Kidney capillary endothelial cell (primary cell): ENCODE measurements at places on chromosomes 13 and 19.
A peak's percentile ranks its signal among the peaks of the same experiment; 100 is the strongest.

DNA sequence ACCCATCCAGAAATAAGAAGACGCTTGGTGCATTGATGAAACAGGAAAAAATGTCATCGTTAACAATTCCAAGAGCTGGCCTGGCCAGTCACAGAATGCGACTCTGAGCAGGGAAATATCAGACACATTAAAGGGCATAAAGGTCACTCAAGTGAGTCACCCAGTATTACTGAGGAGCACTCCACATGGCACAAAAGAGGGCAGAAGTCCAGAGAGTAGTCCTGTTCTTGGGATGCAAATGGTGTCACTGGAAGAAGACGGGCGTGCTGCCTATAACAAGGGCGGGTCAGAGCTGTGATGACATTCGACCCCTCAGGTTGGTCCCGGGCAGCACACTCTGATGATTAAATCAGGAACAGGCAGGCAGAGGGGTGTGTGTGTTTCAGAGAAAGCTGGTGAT, 720.3 kb downstream of the UQCRFS1 start:
- DNase-seq: no peak

DNA sequence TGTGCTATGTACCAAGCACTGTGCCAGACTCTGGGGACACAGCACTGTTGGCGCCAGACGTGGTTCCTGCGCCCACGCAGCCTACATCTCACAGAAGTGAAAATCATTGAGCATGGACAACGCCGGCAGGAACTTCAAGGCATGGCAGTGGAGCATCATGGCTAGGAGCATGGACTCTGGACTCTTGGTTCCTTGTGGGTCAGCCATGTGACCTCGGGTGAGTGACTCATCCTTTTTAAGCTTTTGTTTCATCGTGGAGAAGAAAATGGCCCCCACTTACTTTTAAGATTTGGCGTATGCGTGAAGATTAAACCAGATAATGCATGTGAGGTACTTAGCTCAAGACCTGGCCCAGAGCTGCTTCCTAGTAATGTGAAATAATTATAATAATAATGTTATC, 988.5 kb downstream of the UQCRFS1 start:
- DNase-seq: no peak

- DNase-seq: no peak
Observed at GRCh38 chr19:45496349-45496953, 396 bp downstream of the RTN2 start.

DNA sequence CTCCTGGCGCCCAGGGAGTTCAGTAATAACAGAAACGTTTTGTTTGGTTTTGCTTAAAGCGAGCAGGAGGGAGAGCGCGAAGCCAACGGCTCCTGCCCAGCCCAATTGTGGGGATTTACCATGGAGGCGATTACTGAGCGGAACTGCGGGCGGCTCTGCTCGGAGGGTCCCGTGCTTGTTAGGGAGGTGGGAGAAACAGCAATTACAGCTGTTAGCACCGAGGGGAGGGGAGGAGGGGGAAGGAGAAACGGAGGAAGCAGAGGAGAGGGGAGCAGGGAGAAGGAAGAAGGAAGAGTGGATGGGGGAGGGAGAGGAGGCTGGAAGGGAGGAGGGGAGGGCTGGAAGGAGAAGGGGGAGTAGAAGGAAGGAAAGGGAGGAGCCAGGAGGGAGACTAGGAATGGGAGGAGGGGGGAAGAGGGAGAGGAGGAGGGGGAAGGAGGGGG, 7.7 kb upstream of the ONECUT3 start:
- no peak for DNase-seq

DNA sequence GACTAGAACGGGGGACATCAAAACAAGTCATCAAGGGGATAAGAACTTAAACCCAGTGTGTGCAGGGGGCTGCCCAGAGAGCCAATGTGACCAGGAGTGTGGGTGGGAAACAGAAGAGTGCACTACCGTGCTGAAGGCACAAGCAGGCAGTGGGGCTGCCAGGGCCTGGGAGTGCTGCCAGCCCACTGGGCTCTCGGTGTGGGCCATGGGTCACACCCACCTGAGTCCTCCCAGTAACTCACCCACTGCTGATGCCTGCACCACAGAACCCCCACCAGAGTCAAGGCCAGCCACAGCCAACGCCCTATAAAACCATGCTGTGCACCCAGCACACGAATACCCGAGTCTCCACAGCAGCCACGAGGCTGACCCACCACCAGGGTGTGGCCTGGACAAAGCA, 8.5 kb downstream of the MED26 start:
- no peak for DNase-seq

- no peak for DNase-seq
Observed at GRCh38 chr19:30567536-30568232, 195.5 kb downstream of the ZNF536 start.

- no peak for DNase-seq
Observed at GRCh38 chr13:39586151-39586550, 16.8 kb downstream of the LHFPL6 start.

DNA sequence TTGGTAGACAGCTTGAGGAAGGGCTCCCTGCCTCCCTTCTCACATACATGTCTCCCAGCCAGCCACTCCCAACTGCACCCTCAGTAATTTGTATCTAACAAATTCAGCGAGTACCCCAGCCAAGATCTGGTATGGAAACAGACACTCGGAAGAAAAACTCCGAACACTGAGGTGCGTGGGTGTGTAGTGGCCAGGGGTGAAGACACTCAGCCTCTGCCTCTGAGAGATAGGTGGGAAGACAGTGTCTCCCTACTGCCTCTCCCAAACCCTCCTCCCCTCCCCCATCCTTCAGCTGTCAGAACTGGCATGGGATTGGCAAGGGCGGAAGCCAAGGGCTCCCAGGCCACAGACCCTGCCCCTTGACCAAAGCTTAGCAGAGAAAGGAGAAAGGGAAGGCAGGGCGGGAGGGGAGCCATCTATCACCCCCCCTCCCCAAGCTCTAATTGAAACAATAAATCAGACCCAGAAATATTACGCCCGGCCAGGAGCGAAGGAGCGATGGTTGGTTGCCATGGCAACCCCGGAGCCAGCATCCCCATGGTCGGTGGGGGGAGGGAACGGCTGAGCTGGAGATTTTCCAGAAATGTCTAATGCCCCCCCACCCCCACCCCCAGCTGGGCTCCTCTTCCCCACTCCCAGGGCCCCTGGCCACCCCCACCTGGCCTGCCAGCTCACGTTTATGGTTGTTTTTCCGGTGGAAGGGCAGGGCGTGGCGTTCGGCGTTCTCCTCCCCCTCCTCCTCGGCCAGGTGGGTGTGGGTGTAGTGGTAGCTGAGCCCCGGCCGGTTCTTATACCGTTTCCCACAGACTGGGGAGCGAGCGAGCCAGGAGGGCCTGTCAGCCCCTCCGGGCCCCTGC, 7.0 kb downstream of the DPF1 start:
- no peak for DNase-seq

DNA sequence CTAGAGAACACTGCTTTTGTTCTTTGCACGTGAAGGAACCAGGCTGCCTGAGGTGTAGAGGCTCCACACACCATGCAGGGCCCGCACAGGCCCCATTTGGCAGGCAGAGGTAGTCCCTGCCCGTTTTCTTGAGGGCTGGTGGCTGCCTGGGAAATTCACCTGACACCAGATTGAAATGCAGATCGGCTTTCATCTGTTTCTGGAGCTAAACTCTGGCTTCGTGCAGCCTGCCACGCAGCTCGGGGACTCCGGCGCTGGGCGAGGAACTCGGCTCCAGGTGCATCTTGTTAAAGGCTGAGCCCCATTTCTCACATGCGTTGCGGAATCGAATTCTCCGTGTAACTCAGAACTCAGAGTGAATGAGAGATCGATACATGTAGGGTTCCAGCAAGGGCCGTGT, 37.7 kb downstream of the ATP11A start:
- DNase-seq: no peak

- no peak for DNase-seq
Observed at GRCh38 chr13:106835477-106835876, 267.5 kb upstream of the ARGLU1 start.

- DNase-seq: no peak
Observed at GRCh38 chr19:17479325-17479791, 9.0 kb downstream of the SLC27A1 start.

DNA sequence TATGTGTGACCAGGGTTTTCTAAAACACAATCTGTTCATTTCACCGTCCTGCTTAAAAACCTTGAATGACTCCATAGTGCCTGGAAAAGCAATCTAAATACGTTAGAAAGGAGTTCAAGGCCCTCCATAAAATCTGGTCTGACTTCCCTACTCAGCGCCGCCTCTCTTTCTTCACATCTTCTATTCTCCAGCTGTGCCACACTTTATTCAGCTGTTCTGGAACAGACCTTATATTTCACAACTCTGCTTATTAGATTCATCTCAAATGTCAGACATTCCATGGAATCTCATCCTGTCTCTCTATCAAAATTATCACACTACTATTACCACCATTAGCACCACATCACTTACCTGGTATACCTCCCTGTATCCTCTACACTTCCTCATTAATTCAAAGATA, 19.8 kb upstream of the SPART start:
- DNase-seq: no peak

GRCh38 chr19:41531438-41532311, 44.3 kb upstream of the CEACAM21 start:
- DNase-seq: peak; percentile 92

GRCh38 chr19:55097864-55098715, 19.3 kb downstream of the PPP1R12C start:
- no peak for DNase-seq

DNA sequence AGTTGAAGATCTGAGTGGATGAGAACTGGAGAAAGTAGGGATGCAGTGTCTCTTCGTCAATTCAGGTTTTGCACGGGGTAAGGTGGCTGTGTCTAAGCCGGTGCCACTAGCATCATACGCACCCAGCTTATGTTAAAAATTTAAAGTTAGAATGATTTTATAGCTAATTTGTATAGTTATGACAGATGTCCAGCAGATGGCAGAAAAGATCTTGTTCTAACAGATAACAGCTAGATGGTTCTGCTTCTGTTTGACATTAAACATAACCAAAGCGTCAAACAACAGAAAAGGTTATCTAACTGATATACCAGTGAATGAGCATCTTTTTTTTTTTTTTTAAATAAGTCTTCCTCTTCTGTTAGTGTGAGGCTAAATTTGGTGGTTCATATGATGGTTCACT, 18.8 kb upstream of the EDDM13 start:
- peak; percentile 68 for DNase-seq

DNA sequence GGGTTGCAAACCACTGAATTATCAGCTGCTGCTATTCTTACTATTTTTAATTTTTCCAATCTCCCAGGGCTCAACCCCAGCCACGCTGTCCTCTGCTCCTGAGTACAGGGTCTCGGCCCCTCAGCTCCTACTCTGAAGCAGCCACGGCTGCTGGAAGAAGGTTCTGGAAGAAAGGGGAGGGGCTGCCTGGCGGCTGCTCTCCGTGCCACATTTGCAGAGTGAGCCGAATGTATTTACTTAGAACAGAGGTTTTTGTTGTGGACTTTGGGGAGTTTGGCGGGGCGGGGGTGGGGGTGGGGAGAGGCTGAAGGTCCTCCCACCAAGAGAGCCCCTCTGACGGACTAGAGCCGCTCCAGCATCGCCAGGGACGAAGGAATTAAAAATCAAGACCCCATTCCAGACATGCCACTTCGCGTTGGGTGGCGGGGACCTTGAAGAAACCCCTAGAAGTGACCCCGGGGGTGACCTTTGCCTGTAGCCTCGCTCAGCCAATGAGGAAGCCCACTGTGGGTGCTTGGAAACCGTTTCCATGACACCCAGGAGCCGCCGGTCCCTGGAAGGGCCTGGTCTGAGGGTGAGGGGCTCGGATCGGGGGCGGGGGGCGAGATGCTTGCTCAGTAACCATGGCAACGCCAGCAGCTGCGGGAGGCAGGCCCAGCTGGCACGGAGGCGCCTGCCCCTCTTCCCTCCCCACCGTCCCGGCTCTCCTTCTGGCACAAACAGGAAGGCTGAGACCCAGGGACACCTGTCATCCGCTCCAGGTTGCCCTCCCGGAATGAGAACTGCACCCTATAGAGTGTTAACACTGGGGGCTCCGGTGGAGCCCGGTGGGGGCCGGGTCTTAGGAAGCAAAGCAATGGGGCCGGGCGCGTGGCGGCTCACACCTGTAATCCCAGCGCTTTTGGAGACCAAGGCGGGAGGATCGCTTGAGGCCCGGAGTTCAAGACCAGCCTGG, 54.2 kb upstream of the PTPRS start:
- no peak for DNase-seq

GRCh38 chr13:46845146-46845545, 48.2 kb upstream of the ESD start:
- no peak for DNase-seq

- no peak for DNase-seq
Observed at GRCh38 chr13:50797091-50797490, 46.4 kb downstream of the DLEU7 start.

- no peak for DNase-seq
Observed at GRCh38 chr13:104318121-104318520, 1251.9 kb upstream of the SLC10A2 start.

GRCh38 chr19:23788411-23788810, 29.7 kb upstream of the ZNF681 start:
- no peak for DNase-seq

DNA sequence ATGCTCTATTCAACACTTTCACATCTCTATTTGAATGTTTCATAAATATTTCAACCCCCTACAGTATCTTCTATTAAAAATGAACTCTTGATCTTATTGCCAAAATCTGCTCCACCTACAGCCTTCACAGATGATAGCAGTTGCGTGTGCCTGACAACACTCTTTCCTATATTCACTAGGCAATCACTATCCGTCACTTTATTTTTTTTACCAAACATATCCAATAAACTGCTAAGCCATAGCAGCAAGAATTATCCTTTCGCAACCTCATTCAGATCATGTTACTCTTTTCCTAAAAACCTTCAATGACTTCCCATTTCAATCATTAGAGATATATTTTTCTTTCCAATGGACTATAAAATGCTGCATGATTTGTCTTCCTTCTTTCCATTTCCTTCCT, 629.8 kb upstream of the PCDH9 start:
- DNase-seq: no peak

- no peak for DNase-seq
Observed at GRCh38 chr19:5774921-5775320, 9.6 kb downstream of the PRR22 start.

GRCh38 chr13:24671386-24672113, 8.7 kb upstream of the ATP12A start:
- peak; percentile 40 for DNase-seq

GRCh38 chr19:34336781-34337271, 28.2 kb upstream of the GPI start:
- DNase-seq: peak; percentile 47

- peak; percentile 51 for DNase-seq
Observed at GRCh38 chr13:93227878-93228642, 1.5 kb downstream of the GPC6 start.

- no peak for DNase-seq
Observed at GRCh38 chr19:51094696-51095279, 12.1 kb upstream of the KLK14 start.

DNA sequence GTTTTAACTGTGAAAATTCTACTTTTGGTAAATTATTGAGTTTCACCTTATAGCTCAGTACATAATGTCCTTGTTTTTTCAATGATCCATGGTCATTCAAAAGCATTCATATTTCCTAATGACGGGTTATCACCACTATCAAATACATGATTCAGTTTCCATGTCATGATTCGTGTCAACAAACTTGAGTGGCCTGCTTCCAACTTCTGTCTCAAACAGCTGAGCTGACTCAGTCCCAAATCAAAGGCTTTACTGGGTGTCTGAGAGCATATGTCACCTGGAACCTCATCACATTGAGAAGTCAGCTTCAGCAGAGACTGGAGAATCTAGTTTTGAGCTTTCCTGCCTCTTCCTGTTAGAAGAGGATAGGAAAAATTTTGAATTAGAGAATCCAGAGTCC, 40.3 kb upstream of the SGCG start:
- DNase-seq: no peak
